IPS-NIHi11 (cell line): ENCODE measurements at places on chromosomes 11 and 22.
A peak's percentile ranks its signal among the peaks of the same experiment; 100 is the strongest.

- no peak for DNase-seq
These were observed 11.3 kb upstream of the GDPD5 start for GRCh38 chr11:75536786-75537641.

DNA sequence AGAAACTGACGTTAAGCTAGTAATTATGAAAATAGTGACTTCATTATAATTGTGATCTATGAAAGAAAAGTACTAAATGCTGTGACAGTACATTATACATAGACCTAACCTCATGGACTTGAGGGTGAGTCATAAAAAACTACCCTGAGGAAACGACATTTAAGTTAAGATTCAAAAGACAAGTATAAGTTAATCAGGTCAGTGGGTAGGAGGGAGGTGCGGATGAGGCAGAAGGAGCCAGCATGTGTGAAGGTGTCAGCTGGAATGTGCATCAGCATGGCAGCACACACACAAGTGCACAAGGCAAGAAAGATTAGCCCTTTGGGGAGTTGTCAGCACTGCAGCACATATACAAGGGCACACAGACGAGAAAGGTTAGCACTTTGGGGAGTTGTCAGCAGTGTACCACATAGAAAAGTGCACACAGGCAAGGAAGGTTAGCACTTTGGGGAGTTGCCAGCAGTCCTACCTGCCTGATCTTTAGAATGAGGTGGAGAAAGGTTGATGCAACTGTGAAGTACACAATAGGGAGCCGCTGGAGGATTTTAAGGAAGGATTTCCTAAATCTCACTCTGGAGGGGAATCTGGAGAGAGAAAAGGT lies 31.6 kb upstream of the CAVIN3 start:
- DNase-seq = no peak

DNA sequence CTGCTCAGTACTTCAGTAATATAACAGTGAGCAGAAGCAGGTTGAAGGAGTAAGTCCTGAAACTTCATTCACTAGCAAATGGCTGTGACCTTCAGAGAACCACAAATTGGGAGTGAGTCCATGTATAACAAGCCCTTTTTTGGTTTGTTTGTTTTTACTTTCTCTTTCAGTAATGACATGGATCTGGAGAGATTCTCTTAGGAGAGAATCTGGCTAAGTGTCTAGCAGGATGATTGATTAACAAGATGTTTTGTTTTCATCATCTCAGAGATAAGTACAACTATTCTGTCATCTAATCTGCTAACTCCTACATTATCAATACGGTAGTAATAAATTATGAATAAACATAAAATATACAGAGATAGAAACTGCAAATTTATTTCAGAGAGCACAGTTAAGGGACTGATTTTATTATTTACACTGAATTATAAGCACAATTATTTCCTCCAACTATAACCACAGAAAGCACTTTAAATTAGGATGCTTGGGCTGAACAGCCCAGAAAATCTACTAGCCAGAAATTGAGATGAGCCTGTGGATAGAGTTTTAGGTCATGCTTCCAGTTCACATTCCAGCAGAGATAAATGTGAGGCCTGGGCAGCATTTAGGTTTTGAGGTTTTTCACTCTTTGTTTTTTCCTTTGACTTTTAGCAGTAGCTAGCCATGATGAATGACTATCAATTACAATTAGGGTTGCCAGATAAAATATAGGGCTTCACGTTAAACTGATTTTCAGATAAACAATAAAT lies 429.3 kb upstream of the FAT3 start:
- no peak for DNase-seq

DNA sequence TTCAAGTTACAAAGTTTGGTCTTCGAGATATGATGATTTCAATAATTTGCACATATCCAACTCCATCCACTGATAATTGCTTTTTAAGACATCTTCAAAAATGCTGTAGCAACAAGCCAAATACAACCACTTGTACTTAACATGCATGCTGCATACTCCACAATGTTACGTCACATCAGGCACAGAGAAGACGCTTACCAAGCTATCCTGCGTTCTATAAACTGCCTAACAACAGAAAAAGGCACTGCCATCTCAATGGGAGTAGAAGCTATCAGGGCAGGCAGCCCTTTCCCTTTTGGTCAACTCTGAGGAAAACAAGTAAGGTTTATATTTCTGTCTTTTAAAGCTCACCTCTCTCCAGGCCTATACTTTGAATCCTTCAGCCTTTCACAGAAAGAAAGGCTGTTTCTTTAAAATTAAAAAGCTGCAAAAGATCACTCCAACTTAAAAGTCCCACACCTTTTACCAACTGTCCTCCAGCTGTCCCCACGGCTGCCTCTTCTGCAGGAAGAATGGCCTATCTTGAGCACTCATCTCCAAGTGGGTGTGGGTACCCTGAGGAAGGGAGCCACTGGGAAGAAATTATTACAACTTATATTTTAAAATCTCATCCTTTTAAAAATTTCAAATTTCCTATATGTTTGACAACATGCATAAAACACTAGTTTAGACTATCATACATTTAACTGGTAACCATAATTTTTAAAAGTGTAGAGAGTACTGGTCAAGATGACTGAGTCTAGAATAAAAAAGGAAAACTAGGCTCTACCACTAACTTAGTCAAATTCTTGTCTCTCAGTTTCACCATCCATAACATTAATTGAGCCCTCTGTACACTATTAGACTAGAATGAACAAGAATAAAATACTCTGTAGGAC lies 14.5 kb downstream of the PHF21A start:
- no peak for DNase-seq

GRCh38 chr11:79437278-79437980 lies 3.4 kb downstream of the TENM4 start:
- peak; percentile 87 for DNase-seq

GRCh38 chr11:127521413-127521812 lies 520.8 kb upstream of the KIRREL3 start:
- no peak for DNase-seq

DNA sequence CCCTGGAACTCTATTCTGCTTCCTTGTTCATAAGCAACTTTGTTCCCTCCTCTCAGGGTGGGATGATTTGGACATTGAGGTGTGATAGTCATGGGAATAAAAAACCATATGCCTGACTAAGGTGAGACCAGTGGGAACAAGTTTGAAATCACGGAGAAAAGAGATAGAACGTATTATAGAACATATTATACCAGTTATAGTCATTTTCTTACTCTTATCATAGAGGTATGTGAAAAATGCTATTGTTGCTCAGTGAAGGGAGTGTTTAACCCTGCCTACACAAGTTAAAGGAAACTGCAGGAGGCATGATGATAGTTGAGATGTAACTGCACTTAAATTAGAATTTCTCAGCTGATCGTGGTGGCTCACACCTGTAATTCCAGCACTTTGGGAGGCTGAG lies 15.5 kb downstream of the OR6Q1 start:
- no peak for DNase-seq

DNA sequence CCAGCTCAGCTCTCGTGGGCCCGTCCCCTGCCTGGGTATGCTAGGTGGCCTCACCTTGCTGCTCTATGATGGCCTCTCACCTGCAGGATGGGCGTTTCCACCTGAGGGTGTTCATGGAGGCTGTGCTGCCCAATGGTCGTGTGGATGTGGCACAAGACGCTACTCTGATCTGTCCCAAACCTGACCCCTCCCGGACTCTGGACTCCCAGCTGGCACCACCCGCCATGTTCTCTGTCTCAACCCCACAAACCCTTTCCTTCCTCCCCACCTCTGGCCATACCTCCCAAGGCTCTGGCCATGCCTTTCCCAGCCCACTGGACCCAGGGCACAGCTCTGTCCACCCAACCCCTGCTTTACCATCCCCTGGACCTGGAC lies 2.1 kb downstream of the ZP1 start:
- no peak for DNase-seq
